GM23338 (cell line): ENCODE measurements at places on chromosomes 3 and 15. TPM values are rescaled to one million over a fixed set of nuclear protein-coding genes. Genes with fewer than 3 reads are reported as not detected.

- no peak for DNase-seq
These were observed 309.7 kb downstream of the LSAMP start for GRCh38 chr3:116135457-116136085.

DNA sequence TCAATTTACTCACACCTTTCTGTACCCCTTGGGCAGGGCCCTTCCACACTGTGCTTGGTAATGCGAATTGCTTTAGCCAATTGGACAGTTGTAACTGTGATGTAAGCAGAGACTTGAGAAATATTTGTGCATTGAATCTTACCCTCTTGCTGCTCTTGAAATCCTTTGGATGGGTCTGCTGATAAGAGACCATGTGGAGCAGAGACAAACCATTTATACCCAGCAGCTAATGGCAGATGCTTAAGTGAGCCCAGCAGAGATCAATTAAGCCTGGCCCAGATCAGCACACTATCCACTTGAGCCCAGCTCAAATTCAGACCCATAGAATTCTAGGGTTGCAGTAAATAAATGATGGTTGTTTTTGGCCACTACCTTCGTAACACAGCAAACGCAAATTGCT is 19.3 kb downstream of the MUC13 start:
- no peak for DNase-seq

GRCh38 chr15:53539878-53540277 is 219.6 kb downstream of the WDR72 start:
- no peak for DNase-seq

Gene HTD2
- 8.7 and 19.3 TPM in 2 replicates for total RNA-seq

DNA sequence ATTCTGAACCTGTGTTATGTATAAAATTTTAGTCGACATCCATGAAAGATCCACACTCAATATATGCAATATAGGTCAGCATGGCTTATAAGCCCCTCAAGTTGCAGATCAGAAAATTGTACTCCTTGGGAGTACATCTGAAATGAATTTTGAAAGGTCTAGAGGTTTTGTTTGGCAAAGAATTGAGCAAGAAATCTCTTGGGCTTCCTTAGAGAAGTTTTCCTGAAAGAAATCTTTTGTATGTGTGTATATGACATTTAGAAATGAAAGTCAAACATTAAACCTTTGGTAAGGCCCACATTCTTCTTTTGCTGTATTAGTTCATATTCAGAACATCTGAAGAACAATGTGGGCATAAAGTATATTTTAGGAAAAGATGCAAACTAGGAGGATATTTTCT is 1006.6 kb downstream of the NAALADL2 start:
- DNase-seq: no peak

Gene STIMATE
- total RNA-seq: 23.6 and 24.3 TPM in 2 replicates

Gene RAD54L2
- total RNA-seq: 27.7 and 29.2 TPM in 2 replicates

Gene MOBP
- not detected in 2 replicates for total RNA-seq

Gene ZNF385D
- total RNA-seq: 2.4 and 2.7 TPM in 2 replicates

GRCh38 chr15:99970891-99971430 is 237.7 kb upstream of the LYSMD4 start:
- DNase-seq: no peak

DNA sequence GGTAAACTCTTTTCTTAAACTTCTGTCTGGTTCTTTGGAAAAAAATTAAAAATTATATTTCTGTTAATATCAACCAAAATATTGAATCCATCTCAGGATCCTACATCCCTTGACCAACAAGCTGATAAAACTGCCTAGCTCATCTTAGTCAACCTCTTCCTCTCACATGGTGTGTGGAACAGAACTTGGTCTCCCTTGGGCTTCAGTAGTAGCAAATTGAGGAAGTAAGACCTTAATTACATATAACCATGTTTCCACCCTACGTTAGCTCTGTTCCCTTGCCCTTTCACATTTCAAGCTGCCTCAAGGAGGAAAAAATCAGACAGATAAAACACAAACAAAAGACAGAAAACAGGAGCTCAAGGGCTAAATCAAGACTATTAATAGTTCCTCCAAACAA is 116.4 kb downstream of the GREM1 start:
- DNase-seq: no peak

Gene RYR3
- total RNA-seq: 0.97 and 1.2 TPM in 2 replicates

Gene FRMD5
- total RNA-seq: 10.1 and 17.3 TPM in 2 replicates

GRCh38 chr3:37183976-37184375 is 9.6 kb upstream of the LRRFIP2 start:
- no peak for DNase-seq

Gene FANCD2OS
- total RNA-seq: not detected in 2 replicates

Gene C2CD4A
- 0.07 and 0.19 TPM in 2 replicates for total RNA-seq
